Thoracic aorta endothelial cell (primary cell): ENCODE measurements at places on chromosomes 6 and 20. TPM values are rescaled to one million over a fixed set of nuclear protein-coding genes. Genes with fewer than 3 reads are reported as not detected.

Gene CCN2
- 711 and 937 TPM in 2 replicates for total RNA-seq

Gene TBCC
- 28.3 and 31.3 TPM in 2 replicates for total RNA-seq

Gene TMEM170B
- total RNA-seq = 9.6 and 11.0 TPM in 2 replicates

Gene WFDC13
- not detected in 2 replicates for total RNA-seq

Gene IFT52
- 34.4 and 35.3 TPM in 2 replicates for total RNA-seq

Gene RSPH9
- total RNA-seq = 0.14 and 0.27 TPM in 2 replicates

Gene SOX18
- 25.5 and 42.1 TPM in 2 replicates for total RNA-seq

Gene ZNF334
- total RNA-seq = 0.13 and 0.14 TPM in 2 replicates

Gene SLC22A23
- total RNA-seq = 5.8 and 5.9 TPM in 2 replicates
